ENCODE measurements at places on chromosomes 6 and 20. TPM values are rescaled to one million over a fixed set of nuclear protein-coding genes. Genes with fewer than 3 reads are reported as not detected.

MEI4 gene
- total RNA-seq: not detected

SYTL3 gene
- 3.6 TPM for total RNA-seq

SYNCRIP gene
- total RNA-seq: 120 TPM

GRCh38 chr6:56647172-56647762, 4.6 kb upstream of the DST start:
- DNase-seq: no peak
- H3K27me3 ChIP-seq: no peaks in the 10 kb centered on the region
- peaks cover 14% of the 10 kb centered on the region for H3K4me1 ChIP-seq
- no peak overlapping the region for H3K4me3 ChIP-seq
- H3K36me3 ChIP-seq: peaks cover 16% of the 10 kb centered on the region

DNA sequence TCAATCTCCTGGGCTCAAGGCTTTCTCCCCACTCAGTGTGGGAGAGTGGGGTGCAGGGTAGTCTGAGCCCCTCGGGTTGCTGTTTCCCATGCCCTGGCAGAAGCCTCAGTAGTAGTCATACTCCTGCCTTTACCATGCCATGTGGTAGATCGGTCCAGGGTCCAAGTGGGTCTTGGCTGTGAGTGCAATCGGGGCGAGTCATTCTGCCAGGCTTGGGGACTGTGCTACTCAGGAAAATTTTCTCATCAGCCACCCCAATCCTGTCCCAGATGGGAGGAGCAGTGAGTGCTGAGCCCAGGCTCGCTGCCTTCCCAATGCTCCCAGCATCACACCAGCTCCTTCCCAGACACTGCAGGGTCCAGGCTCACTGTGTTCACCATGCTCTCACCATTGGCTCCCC, 10.7 kb upstream of the RAET1L start:
- no peaks in the 10 kb centered on the region for H3K36me3 ChIP-seq
- no peak overlapping the region for H3K27ac ChIP-seq
- no peak overlapping the region for H3K4me3 ChIP-seq
- no peak for DNase-seq

GRCh38 chr20:37319151-37319671, 26.7 kb upstream of the SRC start:
- H3K4me1 ChIP-seq: peaks cover 17% of the 10 kb centered on the region
- no peaks in the 10 kb centered on the region for H3K27me3 ChIP-seq
- no peak overlapping the region for H3K27ac ChIP-seq
- H3K4me3 ChIP-seq: no peak overlapping the region

DNA sequence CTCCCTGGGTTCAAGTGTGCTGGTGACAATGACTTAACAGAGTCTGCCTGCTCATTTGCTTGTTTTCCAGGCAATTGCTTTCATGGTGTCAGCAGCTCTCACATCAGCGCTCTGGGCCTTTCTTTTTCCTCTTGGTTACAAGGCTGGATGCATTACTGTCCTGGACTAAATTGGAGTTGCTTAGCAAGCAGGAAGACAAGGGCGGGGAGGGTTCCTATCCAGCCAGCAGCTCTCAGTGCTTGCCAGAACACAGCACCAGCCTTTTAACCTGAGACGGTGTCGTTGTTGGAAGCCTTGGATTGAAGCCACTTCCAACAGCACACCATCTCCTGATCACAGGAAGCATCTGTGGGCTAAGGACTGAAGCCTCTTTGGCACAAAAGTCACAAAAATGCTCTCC, 606.9 kb downstream of the CDH26 start:
- no peaks in the 10 kb centered on the region for H3K36me3 ChIP-seq
- no peak for DNase-seq
- H3K4me1 ChIP-seq: no peaks in the 10 kb centered on the region
- H3K27ac ChIP-seq: no peak overlapping the region
- no peaks in the 10 kb centered on the region for H3K27me3 ChIP-seq
- H3K4me3 ChIP-seq: no peak overlapping the region
